ENCODE measurements at places on chromosomes 7 and 10.
A peak's percentile ranks its signal among the peaks of the same experiment; 100 is the strongest.

DNA sequence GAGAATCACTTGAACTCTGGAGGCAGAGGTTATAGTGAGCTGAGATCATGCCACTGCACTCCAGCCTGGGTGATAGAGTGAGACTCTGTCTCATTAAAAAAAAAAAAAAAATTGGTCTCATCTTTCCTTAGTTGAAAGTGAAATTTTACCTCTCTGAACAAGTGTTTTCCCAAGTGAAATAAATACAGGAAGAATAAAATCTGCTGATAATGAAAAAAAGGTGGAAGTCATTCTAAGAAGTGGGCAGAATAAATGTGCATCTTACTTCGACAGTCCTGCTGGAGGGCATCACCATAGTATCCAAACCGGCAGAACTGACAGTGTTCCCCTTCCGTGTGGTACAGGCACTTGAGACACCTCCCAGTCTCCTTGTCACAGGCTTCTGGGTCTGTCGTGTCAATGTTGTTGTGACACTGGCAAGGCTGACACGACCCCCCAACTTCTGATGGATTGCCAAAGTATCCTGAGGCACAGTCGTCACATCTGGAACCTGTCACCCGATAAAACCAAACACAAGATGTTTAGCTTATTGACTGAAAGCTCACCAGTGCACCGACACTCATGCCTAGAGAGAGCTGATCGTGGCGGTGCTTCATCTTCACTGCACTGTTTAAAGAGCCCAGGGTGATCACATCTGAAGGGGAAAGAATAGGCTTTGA is 49.6 kb downstream of the LAMB1 start:
- H3K27ac ChIP-seq, result peak overlapping the region; percentile 2
- H3K4me3 ChIP-seq, result no peak overlapping the region
- DNase-seq, result no peak
- peaks cover 76% of the 10 kb centered on the region for H3K36me3 ChIP-seq
- peaks cover 3% of the 10 kb centered on the region for H3K27me3 ChIP-seq
- peaks cover 4% of the 10 kb centered on the region for H3K4me1 ChIP-seq

DNA sequence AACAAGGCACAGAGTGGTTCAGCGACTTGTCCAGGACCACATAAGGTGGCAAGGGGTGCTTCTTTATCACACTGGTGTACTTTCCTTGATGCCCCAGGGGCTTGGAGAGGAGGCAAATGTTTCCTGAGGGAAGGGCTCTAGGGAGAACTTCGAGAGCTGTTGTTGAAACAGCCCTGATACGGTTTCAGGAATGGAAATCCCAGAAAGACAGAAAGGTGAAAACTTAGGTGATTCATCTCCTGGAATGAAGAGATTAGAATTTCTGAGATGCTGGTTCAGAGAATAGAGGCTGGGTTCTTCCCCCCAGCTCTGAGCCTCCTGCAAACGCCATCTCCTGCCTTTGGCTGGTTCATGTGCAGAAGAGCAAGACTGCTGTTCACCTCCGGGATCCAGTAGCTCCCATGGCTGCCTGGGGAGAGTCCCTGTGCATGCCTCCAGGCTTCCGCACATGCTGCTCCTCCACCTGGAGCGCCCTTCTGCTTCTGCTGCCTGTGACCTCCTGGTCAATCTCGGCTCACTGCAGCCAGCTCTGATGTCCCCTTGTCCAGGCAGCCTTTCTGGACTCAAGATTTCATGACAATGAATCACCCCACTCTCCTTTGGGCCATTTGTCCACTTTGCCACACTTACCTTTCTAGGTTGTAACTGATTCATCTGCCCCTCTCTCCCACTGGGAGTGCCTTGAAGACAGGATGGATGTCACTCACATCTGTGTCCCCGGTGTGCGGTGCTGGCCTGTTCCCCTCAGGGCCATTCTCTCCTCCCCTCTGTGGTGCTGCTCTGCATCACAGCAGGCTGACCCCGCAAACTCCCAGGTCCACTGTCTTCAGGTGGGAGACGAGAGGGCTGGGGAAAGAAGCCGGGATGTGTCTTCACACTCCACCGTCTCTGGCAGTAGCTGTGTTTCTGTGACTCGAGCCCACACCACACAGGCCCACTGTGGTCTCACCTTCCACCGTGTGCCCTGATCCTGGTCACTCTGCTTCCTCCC is 3.6 kb upstream of the CDH23 start:
- DNase-seq, result no peak
- H3K36me3 ChIP-seq, result no peaks in the 10 kb centered on the region
- H3K27me3 ChIP-seq, result peaks cover 11% of the 10 kb centered on the region
- H3K27ac ChIP-seq, result no peak overlapping the region
- H3K4me3 ChIP-seq, result no peak overlapping the region
- H3K4me1 ChIP-seq, result no peaks in the 10 kb centered on the region

DNA sequence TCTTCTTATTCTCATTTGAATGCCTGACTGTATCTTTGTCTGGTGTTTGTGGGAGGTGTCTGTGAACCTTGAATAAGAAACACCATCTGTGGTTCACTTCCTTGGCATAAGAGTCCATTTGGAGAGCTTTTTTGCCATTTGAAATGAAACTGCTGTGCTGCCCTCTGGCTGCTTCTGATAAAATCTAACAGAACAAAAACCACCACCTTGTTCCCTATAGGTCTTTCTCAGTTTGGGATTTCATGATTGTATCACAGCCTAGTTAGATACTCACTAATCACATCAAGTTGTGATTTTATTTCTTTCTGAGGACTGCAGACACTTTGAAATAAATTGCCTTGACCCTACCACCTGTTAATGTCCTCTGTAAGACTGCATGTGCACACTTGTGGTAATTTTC is 102.7 kb upstream of the FAM13C start:
- H3K4me3 ChIP-seq, result no peak overlapping the region
- peak; percentile 7 for DNase-seq
- no peaks in the 10 kb centered on the region for H3K4me1 ChIP-seq
- no peaks in the 10 kb centered on the region for H3K27me3 ChIP-seq

GRCh38 chr7:67777119-67777518 is 780.5 kb downstream of the TYW1 start:
- no peak overlapping the region for H3K4me3 ChIP-seq
- H3K4me1 ChIP-seq, result no peaks in the 10 kb centered on the region
- peaks cover 13% of the 10 kb centered on the region for H3K27me3 ChIP-seq

DNA sequence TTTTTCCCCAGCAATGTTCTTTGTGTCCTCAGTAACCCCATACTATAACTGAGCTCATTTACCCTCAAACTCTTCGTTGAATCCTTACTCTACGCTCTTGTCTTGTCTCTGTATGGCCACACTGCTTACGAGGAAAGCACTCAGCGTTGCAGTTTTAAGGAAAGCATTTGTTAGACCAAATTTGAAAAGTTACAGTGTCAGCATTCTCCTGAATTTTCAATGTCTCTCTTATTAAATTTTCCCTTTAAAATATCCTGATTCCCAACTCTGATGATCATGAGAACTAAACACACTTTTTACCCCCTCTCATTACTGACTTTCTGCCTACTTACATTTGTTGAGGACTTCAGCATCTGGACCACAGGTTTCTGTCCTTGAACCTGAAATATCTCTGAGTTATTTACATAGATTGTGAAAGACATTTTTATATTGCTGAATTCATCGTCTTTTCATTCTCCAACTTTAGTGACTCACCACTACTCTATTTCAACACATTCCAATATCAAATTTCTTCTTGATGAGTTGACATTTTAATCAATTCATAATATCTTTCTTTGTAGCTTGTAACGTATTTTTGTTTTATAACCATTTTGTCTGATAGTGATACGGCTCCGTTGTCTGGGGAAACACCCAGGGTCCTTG is 19.8 kb upstream of the VWDE start:
- H3K27ac ChIP-seq, result no peak overlapping the region
- no peak overlapping the region for H3K4me3 ChIP-seq
- no peak for DNase-seq
- peaks cover 6% of the 10 kb centered on the region for H3K27me3 ChIP-seq
- peaks cover 27% of the 10 kb centered on the region for H3K4me1 ChIP-seq
- H3K36me3 ChIP-seq, result peaks cover 7% of the 10 kb centered on the region

GRCh38 chr7:44157116-44158080 is 16.3 kb upstream of the MYL7 start:
- H3K36me3 ChIP-seq, result no peaks in the 10 kb centered on the region
- peaks cover 11% of the 10 kb centered on the region for H3K27me3 ChIP-seq
- no peak for DNase-seq
- no peak overlapping the region for H3K4me3 ChIP-seq
- H3K4me1 ChIP-seq, result no peaks in the 10 kb centered on the region

DNA sequence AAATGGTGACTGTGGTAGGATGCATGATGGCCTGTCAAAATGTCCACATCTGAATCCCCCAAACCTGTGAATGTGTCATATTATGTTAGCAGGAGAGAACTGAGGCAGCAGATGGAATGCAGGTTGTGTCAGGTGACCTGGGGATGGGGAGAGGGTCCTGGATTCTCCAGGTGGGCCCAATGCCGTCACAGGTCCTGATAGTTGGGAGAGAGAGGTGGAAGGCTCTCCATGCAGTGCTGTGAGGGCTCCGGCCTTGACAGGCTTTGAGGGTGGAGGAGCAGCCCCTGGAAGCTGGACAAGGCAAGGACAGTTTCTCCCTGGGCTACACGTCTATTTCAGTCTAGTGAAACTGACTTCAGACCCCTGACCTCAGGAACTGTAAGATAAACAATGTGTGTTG is 330.9 kb upstream of the ZNF32 start:
- no peak overlapping the region for H3K4me3 ChIP-seq
- H3K27me3 ChIP-seq, result peaks cover 4% of the 10 kb centered on the region
- no peak overlapping the region for H3K27ac ChIP-seq
- no peaks in the 10 kb centered on the region for H3K36me3 ChIP-seq
- DNase-seq, result no peak
- peaks cover 3% of the 10 kb centered on the region for H3K4me1 ChIP-seq

- peak; percentile 52 for DNase-seq
- peaks cover 3% of the 10 kb centered on the region for H3K36me3 ChIP-seq
- H3K4me1 ChIP-seq, result no peaks in the 10 kb centered on the region
- no peak overlapping the region for H3K27ac ChIP-seq
- H3K27me3 ChIP-seq, result peaks cover 6% of the 10 kb centered on the region
Observed at GRCh38 chr10:133127291-133128125, 32.5 kb upstream of the KNDC1 start.

DNA sequence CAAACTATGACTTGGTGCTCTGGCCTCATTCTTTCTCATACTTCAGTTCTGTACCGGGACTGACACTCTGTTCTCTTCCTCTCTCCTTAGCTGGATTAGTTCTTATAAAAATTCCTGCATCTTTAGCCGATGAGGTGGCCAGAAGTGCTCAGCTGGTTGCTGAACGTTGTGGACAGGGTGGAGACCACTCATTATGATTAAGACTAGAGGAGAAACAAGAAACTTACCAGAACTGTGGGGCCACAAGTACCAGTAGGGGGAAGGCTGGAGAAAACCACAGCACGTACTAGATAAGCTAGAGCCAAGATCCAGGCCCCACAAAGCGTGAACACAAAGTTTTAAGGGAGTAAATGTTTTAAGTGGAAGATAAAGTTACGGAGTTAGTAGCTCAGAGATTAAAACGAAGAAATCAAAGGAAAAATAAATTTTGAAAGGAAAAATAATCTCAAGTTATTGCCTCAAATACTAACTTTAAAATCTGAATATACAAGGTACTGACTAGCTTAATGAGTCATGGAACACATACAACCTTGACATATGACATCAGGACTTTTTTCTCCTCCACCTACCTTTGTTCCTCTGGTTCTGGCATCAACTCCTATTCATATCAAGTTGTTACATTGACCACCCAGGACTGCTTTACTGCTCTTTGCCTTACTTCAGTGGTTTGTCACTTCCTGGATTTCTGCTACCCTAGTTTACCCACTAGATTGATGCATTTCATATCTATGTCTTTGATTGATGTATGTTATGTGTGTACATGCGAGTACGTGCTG is 469.0 kb downstream of the TFEC start:
- H3K4me1 ChIP-seq, result no peaks in the 10 kb centered on the region
- H3K27me3 ChIP-seq, result peaks cover 3% of the 10 kb centered on the region
- no peak for DNase-seq

DNA sequence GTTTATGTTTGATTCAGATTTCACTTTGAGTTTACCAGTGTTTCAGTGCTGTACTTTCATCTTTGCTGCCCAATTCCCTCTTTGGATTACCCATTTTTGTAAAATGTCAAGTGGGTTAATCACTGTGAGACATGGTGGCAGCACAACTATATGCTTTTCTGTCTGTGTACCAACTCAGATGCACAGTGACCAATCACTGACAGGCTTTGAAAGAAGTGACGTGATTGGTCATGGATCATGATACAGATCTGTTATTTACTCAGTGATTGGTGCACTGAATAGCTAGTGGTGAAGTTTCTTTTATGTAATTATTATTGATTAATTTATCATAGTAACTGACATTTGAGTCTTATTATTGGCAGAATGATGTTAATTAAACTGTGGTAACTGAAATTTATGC is 126.9 kb downstream of the SDK1 start:
- no peaks in the 10 kb centered on the region for H3K36me3 ChIP-seq
- no peak overlapping the region for H3K27ac ChIP-seq
- no peak for DNase-seq
- H3K27me3 ChIP-seq, result no peaks in the 10 kb centered on the region
- no peak overlapping the region for H3K4me3 ChIP-seq

DNA sequence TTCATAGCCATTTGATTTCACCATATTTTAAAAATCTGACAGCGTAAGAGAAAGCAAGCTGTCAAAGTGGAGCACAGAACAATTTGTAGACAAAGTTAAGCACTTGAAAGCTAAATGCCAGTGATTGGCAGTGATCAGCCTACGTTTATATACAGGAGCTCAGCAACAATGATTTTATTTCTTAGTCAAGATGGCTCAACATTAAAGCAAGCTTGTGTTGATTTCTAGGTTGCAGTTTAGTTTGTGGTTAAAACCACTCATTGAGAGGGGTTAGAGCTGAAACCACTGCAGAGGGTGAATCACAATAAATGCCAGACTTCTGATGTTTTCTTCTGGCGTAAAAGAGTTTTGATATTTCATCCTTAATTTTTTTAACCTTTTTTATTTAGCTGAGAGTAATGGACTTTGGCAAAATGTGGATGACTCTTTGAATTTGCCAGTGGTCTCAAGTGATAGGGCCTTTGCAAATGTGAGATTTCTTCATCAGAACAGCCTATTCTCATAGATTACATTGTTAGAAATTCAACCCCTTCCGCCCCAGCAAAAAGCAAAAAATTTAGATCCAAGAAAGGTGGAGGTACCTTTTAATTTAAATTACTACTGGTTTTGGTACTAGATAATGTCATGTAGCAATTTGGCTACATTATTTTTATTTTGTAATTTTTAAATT is 73.8 kb downstream of the SHOC2 start:
- DNase-seq, result no peak
- H3K4me1 ChIP-seq, result no peaks in the 10 kb centered on the region
- no peak overlapping the region for H3K4me3 ChIP-seq
- H3K36me3 ChIP-seq, result peaks cover 14% of the 10 kb centered on the region

GRCh38 chr7:1127001-1127400 is 33.0 kb downstream of the ZFAND2A start:
- H3K36me3 ChIP-seq, result peaks cover 10% of the 10 kb centered on the region
- no peak for DNase-seq
- H3K4me3 ChIP-seq, result no peak overlapping the region
- no peaks in the 10 kb centered on the region for H3K27me3 ChIP-seq
- H3K27ac ChIP-seq, result no peak overlapping the region

- no peak within 1 kb of the TSS for H3K27ac ChIP-seq
- peaks cover 13% of the 10 kb centered on the region for H3K4me1 ChIP-seq
- H3K27me3 ChIP-seq, result peaks cover 12% of the 10 kb centered on the region
- no peaks in the 10 kb centered on the region for H3K36me3 ChIP-seq
Observed at GRCh38 chr10:25174461-25175230, at the start of gene GPR158. GPR158 (plus strand) TSS chr10:25175001; CDS start chr10:25175421, 420 bp downstream.

Measured in endothelial cell (in vitro differentiated cells).